NCI-H1694 (cell line): ENCODE measurements at places on chromosomes 3 and 15.

DNA sequence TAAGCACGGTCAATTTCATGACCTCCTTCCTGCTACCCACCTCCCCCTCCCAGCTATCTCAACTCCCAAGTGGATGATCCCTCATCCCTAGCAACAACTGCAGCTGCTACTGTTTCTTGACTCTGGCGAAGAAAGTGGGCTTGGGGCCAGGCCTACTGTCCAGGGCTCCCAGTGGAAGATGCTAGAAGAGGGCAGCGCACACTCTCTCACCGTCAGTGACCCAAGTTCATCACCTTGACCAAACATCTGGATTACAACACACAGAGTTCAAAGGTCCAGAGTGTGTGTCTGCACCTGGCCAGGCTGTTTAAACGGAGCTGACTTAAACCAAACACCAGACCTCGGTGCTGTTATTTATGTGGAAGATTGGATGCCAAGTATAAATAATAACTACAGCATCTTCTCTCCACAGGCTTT is 385.6 kb downstream of the SHQ1 start:
- no peak for DNase-seq

DNA sequence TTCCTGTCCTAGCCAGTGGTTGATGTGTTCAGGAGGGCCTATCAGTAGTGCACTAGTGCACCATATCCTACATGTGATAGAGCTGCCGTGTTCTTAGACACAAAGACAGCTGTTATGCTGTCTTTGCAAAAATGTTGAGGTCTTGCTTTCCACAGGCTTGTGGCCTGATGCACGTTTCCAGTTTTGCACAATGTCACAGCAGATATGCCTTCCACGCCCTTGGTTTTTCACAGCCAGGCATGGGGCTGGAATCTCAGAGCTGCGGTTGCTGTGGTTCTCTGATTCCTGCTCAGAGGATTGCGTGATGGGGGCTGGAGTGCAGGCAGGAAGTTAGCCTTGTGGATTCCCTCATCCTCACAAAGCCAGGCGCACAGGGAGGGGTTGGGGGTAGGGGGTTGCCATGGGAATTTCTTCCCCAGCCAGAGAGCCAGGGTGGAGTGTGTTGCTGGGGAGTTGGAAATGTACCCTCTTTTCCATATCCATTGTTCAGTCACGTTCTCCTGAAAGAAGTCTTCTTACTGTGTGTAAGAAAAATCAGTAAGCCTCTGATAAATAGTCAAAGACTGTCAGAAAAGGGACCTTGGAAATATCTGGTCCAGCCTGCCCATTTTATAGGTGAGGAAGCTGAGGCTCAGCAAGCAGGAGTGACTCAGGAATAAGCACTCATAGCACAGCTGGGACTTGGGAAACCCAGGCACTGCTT is 79.4 kb downstream of the SMAD3 start:
- no peak for DNase-seq

DNA sequence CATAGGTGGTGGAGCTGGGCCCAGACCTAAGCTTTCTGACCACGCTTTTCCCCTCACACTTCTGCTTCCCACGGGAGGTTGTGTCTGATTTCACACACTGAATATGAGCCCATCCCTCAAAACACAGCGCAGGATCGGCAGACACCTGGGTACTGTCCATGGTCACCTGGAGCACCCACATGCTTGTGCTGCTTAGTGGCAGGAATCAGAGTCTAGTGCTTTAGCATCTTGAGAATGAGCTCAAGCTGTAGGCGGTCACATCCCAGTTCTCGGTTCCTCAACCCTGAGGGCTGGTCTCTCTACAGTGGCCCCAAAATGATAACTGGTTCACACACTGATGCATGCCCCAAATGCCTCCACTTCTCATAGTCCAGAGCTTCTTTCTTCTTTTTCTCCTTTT is 111.0 kb downstream of the SEMA5B start:
- DNase-seq: no peak

DNA sequence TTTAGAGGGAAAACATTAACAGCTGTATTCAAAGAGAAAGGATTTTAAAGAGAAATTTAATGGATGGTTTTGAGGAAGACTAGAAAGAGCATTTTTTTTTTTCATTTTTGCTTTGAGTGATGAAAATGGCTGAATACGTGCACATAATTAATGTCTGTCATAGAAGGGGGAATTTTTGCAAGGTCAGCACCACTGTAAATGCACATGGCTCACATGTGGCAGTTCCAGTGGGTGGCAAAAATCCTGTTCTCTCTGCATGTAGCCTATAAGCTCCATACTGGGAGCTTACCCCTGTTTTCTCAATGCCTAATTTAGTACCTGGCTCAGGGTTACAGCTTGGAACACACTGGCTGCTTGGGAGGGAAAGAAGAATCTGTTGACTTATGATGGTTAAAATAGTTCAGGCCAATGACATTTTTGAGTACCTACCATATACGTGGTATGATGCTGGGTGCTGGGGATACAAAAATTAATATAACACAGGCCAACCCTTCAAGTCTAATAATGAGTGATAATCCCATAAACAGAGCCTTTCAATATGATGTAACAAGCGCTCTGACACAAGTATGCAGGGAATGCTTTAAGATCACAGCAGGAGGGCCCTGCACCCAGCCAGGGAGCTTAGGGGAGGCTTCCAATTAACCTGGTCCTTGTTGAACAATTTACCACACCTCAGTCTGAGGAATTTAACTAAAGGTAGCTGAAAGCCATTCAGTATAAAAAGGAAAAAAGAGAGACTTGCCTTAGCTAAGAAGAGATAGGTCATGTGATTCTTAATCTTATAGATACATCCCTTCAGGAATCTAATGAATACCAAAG is 33.0 kb downstream of the HSPBAP1 start:
- DNase-seq: no peak

DNA sequence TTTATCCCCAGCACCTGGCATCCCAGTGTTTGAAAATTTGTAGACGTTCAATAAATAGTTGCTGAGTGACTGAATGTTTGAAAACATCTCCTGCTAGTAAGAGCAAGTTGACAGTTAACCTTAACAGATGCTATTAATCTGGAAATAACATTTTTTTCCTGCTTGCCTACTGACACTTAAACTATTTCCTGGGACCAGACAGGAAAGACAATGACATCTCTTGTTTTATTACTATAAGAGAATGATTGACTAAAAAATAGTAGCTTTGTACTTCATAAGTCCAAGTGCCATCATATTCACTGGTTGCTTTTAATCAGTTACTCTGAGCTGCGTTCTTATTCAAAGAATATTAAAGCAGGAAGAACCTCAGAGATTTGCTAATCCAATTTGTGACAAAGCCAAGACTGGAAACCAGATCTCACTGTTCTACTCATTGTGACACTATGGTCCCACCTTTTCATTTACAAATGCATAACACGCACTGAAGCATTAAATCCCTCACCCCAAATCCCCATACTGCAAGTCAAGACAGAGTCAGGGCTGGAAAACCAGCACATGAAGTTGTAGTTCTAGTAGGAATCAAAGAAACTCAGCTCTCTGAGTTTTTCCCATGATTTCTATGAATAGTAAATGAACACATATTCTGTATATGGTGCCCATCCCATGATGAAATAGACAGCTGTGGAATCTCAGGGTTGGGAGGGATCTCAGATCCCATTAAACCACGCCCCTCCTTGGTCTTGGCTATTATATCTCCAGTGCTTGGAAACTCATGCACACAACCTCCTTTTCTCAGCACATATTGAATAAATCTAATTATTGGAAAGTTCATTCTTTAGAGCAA is 212.7 kb upstream of the P2RY1 start:
- no peak for DNase-seq
